ENCODE measurements at places on chromosomes 6 and 20.

DNA sequence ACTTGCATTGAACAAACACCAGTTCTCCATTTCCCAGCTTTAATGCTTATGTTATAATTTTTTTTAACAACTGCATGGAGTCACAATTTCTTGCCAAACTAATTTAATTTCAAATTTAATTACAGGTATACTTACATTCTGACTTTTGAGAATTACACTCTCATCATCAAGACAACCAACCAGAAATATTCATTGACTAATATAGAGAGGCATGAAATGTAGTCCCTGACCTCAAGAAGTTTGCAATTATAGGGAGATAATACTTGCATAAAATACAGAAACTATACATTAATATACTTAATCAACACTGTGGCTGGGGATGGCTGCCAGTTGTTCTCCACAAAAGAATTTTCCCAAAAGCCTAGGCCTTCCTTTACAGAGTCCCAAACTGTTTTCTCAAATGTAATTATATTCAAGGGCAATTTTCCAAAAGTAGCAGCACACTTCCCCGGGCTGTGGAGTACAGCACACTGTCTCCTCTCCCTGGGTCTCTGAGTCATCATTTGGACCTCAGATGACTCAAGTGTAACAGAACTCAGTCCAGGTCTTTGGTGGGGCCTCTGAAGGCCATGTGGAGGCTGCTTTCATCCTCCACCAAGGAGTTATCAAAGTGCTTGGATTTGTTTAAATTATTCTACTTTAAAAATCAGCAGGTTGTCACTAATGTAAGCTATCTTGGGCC is 114.1 kb downstream of the KIF16B start:
- DNase-seq = no peak

DNA sequence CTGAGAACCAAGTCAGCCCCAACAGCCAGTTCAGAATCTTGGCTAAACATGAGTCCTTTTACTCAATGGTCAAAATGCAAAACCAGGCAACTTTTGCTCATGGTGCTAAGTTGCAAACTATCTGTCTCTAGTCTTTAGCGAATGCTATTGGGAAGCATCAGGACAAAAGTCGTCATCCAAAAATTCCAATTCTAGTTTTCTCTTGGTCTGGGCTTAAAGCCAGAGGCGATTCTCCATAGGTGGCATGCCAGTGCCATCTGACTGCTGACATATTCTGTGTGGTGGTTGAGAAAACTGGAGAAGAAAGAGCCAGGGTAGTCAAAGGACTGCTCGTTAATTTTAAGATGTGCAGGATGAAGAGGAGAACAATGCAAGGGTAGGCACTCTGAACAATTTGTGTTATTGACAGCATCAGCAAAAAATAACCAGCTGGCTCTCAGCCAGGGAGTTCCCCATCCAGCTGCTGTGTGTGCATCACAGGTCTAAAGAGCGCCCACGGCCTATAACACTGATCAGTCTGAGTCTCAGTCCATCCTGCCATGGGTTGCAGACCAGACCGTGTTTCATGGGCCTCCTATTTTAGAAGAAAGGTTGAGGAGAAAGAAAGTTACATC is 313.6 kb downstream of the ALDH8A1 start:
- DNase-seq = no peak

- DNase-seq = no peak
Observed at GRCh38 chr6:96872976-96873375, 24.7 kb downstream of the NDUFAF4 start.

- no peak for DNase-seq
Observed at GRCh38 chr6:14401246-14401645, 283.7 kb downstream of the CD83 start.

DNA sequence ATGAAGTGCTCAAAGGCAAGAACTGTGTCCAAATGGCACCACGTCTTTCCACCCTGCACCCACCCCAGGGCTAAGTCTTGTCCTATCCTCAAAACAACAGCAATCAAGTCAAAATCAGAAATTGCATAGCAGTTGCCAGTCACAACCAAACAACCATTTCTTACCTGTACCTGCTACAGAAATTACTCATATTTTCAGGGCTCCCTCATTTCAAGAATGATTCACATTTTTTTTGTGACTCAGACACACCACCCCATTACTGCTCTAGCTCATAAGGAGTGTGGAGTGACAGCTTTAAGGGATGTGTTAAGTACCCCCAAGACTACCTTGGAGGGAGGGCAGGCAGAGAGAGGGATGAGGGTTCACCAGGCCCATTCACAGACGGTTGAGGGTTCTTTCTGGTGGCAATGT is 111.7 kb downstream of the TRERF1 start:
- no peak for DNase-seq
